Smooth muscle cell of the brain vasculature (primary cell): ENCODE measurements at places on chromosomes 6 and 20.

DNA sequence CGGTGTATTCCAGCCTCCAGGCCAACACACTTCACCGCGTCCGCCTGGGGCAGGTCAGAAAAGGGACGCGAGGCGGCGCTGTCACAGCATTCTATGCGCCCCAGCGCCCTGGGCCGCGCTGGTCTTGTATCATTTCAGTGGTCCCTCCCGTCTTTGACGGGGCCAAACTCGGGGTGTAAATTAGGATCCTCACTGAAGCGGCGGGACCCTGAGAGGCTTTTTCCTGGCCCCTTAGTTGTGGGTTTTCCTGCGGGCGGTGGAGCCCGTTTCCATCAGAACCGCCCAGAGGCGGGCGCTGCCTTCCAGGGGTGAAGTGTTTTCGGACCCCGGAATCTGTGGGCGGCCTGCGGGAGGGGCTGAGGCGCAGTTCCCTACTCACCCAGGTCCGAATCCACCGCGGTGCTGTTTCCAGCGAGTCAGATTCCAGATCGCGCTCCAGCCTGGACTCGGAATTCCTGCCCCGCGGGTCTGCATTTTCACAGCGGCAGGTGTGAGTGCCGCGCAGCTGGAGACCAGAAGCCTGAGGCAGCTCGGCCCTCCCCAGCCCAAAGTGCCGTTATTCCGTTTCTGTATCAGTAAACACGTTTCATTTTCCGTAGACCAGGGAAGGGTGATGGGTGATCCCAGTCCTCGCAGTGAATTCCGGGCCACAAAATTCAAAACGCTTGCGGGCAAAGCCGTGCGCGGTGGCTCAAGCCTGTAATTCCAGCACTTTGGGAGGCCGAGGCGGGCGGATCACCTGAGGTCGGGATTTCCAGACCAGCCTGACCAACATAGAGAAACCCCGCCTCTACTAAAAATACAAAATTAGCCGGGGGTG lies 3.9 kb upstream of the MICB start:
- DNase-seq = no peak

GRCh38 chr6:31776989-31777666 lies at the start of gene VWA7:
Gene VWA7 (minus strand): TSS chr6:31777328. CDS start chr6:31776779, 549 bp downstream.
- DNase-seq = no peak

GRCh38 chr20:62787321-62787720 lies 9.0 kb upstream of the MRGBP start:
- DNase-seq = no peak

DNA sequence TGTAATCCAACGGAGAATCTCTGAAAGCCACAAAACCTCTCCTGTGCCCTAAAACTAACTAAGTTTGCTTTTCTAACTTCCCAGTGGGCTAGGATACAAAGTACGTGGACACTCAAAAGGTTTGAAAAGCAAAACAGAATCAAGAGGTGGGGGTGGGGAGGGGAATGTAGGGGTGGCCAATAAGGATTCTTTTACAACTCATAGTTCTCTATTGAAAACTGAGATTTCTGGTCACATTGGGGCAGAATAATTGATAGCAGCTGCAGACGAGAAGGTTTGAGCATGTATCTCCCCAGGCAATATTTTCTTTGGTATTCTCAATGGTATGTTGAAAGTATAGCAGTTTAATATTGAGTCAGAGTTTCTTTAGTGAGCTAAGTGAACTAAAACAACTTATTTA lies 376.7 kb upstream of the CITED2 start:
- peak; percentile 94 for DNase-seq

DNA sequence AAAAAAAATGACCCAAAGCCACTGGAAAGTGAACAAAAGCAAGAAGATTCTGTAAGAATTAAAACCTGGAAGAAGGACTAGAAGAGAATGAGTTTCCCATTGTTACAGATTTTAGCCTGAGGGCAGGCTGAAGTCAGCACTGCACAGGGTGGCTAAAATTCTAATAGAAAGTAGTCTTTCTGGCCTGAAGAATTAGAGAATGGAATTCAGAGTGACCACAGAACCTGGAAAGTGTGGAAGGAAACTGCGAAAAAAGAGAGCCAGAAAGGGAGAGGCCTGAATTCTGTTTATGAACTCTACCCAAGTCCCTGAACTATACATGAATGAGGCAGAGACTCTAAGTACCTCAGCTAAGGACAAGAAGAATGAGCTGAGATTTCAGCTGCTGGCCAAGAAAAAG lies 38.9 kb upstream of the FILIP1 start:
- DNase-seq = no peak
